ENCODE measurements at places on chromosomes 1 and 21.

GRCh38 chr1:153652805-153653500, 5.5 kb upstream of the SNAPIN start:
- DNase-seq, result no peak

DNA sequence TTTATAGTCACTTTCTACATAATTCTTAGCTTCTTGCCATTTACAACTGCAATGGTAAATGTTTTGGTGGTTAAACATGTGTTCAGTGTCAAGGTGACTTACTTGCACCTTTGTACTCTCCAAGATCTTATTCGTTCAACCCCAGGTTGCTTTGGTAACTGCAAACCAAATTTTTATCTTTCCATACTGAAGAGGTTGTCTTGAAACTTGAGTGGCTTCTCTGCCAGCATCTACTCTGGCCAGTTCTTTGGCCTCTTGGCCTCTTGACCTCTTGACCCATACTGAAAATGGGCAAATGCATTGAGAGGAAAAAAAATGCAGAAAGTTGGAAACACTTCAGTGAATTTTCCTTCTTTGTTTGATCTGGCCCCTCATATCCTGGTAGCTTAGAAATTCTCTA, 88.0 kb upstream of the LRRC7 start:
- no peak for DNase-seq

DNA sequence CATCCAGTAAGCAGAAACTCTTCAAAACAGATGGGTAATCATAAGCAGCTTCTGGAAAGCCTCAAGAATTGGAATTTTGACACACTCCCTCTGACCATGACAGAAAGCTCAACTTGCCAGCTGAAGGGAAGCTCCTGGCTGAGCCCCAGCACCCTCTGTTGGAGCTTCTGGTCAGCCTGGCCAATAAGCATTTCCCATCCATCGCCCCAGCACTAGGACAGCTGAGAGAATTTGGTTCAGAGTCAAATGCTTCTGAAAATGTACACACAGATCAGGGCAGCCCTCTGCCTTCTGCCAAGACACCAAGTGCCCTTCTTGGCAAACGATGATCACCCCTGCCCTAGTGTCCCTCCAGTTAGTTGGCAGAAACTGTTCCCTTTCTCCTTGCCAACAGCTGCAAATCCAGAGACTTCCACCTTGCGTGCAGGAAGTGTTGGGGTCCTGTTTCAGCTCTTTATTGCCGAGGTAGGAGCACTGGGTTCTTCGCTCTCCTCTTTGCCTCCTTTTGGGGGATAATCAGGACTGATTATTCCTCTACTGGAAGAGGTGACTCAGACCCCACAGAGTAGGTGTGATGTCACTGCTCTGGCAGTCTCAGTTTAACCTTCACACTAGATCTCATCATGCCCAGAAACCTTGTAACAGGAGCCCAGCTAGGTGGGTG, 11.9 kb downstream of the PIGV start:
- DNase-seq, result no peak

DNA sequence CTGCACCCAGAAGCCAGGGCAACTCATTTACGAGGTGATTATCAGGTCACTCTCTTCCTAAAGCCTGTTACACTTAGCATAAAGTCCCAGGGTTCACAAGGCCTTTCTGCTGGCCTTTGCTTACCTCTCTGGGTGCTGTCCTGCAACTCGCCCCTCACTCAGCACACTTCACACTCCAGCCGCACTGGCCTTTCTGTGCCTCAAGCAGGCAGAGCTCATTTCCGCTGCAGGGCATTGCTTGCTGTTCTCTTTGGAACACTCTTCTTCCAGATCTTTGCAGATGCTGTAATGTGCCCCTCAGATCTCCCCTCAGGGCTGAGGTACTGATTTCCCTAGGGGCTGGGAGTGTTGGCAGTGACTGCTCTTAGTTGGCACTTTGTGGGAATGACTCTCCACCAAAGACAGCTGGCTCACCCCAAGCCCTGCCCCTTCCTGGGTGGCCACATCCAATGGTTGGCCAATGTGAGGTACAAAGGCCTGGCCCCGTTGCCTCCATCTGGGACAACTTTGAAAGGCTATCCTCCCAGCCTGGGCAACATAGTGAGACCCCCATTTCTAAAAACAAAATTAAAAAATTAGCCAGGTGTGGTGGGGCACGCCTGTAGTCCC, 50.8 kb upstream of the SSBP3 start:
- DNase-seq, result no peak

DNA sequence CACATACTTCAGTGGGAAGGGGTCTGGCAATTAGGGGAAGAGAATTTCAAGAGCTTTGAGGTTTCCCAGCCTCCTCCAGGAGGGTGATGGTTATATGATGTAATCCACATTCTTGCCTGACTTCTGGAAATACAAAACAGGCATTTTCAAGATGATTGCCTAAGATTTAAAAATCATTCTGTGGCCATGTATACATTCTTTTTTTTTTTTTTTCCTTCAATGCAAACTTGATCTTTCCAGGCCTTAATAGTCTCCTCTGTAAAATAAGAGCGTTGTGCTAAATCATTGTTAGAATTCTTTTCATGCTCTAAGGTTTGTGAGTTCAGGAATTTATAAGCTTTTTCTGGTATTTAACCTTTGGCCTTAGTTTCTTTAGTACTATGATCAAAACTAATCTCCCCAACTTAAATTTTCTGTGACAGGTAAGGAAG, 192.3 kb upstream of the HMCN1 start:
- no peak for DNase-seq

DNA sequence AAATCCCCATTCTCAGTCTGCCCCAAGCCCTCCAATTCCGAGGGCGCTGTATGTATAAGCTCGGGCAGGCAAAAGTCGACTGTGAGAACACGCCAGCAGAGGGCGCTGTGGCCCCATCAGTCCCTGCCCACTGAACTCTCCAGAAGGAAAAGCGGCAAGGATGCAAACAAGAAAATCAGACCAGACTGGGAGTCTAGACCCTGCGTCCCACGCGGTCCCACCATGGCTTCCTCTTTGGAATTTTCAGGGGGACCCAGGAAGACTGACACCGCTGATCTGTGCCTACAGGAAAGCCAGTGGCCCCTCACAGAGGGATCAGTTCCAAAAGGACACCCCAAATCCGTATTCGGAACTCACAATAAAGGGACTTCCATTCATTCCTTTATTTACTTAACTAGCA, 19.5 kb downstream of the TEX35 start:
- peak; percentile 41 for DNase-seq

DNA sequence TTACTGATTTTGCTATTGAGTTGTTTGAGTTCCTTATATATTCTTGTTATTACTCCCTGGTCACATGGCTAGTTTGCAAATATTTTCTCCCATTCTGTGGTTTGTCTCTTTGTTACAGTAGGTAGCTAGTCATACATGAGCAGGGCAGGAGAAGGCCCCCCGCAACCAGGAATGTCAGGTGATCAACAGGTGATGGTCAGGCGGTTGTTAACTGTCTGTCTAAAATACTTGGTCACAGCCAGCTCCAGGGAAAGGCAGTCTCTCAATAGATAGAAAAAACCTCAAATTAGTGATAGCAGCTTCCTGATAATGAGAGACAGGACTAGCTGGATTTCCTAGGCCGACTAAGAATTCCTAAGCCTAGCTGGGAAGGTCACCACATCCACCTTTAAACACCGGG, 217.9 kb downstream of the RHOU start:
- no peak for DNase-seq

DNA sequence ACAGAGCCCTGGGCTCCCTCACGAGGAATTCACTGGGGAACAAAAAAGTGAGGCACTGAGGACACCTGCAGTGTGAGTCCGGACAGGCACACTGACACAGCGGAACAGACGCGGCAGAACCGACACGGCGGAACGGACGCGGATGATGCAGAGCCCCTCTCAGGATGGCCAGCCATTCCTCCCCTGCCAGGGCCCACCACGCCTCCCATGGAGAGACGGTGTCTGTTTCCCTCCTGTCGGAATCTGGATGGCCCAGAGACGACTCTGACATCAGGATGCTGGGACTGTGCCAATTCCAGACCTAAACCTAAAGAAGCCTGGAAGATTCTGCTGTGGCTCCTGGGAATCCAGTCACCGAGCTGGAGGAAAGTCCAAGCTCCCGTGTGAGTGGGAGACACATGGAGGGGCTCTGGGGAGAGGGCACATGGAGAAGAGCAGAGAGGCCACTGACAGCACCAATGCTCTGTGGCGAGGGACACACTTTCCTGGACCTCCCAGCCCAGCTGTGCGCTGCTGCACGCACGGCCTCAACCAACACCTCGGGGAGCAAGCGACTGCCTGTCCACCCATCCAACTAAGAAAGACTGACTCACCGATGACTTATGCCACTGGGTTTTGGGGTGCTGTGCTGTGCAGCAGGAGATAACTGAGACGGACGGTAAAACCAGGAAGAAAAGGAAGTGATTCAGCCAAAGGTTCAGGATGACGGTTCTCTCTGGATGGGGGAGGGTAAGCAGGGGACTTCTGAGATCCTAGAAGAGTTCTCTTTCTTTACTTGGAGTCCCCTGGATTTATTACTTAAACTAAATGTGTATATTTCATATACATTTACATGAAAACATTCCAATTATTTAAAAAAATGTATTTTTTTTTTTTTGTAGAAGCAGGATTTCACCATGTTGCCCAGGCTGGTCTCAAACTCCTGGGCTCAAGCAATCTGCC, 23.3 kb downstream of the ZBTB17 start:
- DNase-seq, result no peak

DNA sequence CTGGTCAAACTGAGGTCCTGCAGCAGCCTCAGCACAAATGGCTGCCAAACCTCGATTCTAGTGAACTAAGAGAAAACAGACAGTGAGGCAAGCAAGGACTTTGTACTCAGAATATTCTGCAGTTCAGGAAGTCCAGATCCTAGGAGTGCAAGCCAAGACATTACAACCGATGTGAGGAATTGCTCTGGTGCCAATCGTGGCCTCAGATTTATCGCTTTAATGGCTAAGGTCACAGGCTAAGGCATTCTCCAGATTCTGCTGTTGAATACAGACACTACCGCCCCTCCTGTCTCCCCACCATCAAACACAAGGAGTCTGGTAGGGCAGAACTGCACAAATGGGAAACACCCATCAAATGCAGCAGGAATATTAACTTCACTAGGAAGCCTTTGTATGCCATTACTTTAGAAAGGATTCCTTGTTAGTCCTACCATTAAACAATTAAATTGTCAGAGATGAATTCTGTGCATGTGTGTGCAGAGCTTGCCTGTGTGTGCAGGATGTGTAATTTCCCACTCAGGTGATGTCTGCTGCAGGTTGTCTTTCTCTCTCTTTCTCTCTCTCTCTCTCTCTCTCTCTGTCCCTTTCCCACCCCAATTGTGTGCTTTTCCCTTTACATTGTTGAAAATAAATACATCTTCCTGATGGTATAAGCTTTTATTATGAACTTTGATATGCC, 9.2 kb upstream of the SERTAD4 start:
- DNase-seq, result no peak

DNA sequence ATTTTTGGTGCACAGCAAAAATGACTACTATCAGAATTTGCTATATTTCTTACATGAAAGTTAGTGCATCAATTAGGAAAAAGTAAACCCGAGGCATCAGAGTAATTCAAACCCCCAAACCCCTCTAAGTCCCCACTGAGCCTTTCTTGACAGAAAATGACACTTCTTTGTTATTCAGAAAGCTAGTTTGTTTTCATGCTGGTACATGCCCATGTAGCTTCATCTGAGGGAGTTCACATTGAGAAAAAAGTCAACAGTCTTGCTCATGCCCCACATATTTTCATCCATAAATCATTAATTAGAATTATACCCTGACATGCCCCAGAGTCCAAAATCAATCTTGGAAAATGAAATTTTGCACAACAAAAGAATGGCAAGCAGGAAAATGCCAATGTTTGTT, 39.9 kb upstream of the PDC start:
- DNase-seq, result no peak

DNA sequence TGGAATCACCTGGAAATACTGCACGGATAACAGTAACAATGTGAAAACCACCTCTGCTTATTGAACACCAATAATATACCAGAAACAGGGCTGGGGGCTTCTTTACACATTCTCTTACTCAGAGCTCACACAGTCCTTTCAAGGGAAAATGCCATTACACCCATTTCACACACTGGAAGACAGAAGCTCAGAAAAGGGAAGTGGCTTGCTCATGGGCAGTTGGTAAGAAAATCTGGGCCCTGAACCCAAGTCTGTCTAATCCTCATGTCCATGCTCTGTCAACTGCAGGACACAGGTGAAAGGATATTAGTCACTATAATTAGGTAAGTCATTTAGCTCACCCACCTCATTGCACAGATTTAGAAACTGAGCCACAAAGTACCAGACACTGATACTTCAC, 18.6 kb downstream of the C8A start:
- no peak for DNase-seq

GRCh38 chr21:42071146-42071737, at the start of gene UMODL1:
Gene UMODL1, plus strand, starts transcription at chr21:42071317. Its CDS starts 0 bp downstream, at chr21:42071317.
- DNase-seq, result no peak

- DNase-seq, result no peak
These were observed 322.9 kb downstream of the BARHL2 start for GRCh38 chr1:90394247-90394646.

DNA sequence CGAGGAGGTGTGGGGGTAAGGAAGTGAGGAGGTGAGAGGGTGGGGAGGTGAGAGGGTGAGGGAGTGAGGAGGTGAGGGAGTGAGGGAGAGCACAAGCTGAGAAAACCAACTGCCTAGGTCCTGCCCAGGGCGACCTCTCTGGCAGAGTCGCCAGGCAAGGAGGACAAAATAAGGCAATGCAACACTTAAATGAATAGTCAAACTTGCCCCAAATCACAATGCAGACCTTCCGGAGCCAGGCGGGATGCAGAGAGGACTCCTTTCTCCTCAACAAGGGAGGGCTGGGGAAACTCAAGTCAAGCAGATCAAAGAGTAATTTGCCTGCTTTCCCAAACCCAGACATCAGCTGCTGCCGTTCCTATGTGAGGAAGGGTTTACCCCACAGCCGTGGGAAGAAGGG, 86.0 kb downstream of the CCDC185 start:
- DNase-seq, result no peak

DNA sequence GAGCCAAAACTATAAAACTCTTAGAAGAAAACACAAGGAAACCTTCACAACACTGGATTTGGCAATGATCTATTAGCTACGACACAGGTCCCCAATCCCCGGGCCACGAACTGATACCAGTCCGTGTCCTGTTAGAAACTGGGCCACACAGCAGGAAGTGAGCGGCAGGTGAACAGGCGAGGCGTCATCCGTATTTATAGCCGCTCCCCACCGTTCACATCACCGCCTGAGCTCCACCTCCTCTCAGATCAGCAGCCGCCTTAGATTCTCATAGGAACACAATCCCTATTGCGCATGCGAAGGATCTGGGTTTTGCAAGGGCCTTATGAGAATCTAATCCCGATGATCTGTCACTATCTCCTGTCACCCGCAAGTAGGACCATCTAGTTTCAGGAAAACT, 11.9 kb downstream of the TFB2M start:
- DNase-seq, result no peak

DNA sequence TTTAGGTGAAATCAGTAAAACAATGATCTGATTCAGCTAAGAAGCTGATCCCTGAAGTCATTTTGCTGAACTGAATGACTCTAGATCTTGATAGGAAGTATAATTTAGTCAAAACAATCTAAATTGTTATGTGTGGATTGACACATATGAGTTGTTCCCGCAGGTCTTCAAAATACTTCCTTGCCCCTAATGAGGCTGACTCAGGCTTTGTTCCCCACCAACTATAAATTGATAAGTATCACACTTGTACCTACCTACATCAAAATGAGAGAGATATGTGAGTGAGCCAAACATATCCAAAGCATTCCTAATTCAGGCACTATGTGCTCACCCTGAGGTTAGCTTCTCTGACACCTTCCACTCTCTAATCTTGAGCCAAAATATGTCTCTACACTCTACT, 507.1 kb downstream of the PLPP3 start:
- DNase-seq, result no peak
